Natural killer cell (primary cell): ENCODE measurements at places on chromosomes 12 and 14. TPM values are rescaled to one million over a fixed set of nuclear protein-coding genes. Genes with fewer than 3 reads are reported as not detected.

DNA sequence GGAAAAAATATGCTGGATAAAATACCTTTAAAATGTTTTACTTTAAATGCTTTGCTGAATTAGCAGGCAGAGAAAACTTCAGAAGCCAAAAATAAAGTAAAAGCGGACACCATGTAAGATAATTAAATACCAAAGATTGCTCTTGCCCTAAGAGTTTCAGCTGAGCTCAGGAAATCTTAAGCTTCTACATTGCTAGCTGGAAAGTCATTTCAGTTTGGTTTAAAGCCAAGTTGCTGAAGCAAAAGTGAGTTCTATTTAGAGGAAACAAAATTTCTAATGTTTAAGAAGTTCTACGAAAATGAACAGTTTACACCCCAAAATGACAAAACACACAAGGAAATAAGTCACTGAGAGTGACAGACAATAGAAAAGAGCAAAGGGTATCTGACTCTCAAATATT is 310.0 kb downstream of the ADAMTS20 start:
- H3K27ac ChIP-seq = no peak overlapping the region
- no peaks in the 10 kb centered on the region for H3K4me1 ChIP-seq
- H3K4me3 ChIP-seq = no peak overlapping the region
- DNase-seq = no peak
- H3K36me3 ChIP-seq = no peaks in the 10 kb centered on the region

DNA sequence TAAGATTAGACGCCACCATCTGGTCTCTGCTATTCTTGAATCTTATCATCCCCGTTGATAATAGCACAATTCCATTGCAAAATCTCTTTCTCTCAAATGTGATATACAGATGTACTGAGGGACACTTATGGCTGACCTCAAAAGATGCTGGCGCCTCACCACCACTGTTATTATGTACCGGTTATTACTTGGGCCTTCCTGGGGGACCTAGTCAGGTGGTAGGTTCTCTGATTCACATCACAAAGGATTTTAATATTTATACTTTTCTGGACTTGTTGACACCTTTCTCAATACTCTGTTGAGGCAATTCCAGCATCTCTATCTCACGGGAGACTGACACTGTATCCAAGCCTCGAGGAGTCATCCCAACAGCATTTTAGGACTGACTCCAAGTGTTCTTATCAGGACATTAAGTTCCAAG is 21.3 kb upstream of the FAM234B start:
- no peaks in the 10 kb centered on the region for H3K36me3 ChIP-seq
- H3K27me3 ChIP-seq = no peaks in the 10 kb centered on the region
- H3K27ac ChIP-seq = no peak overlapping the region

DNA sequence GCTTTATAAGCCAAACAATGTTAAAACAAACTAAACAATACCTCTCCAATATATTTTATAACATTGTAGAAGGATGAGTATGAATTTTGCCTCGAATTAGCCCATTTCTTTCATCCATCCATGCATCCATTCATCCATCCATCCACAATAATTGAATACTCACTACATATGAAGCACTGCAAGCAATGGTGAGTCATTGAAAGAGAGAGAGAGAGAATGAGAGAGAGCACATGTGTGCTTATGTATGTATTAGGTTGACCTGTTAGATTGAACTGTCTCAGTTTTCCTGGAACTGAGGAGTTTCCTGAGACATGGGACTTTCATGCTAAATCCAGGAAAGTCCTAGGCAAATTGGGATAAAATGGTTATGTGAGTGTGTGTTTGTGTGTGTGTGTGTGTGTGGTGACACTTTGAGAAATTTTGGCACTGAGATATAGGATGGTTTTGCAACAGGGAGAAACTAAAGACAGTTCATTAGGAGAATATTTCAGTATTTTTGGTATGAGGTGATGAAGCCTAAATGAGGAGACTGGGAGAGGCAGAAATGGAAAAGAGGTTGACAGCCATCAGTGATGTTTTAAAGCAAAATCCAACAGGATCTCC is 98.4 kb downstream of the C12orf75 start:
- no peaks in the 10 kb centered on the region for H3K27me3 ChIP-seq
- no peak overlapping the region for H3K4me3 ChIP-seq
- H3K4me1 ChIP-seq = no peaks in the 10 kb centered on the region
- DNase-seq = no peak

Gene LIN7A
- 0.12 TPM for total RNA-seq

Gene HOXC12
- not detected for total RNA-seq
